ENCODE measurements at places on chromosomes 4 and X.
A peak's percentile ranks its signal among the peaks of the same experiment; 100 is the strongest.

DNA sequence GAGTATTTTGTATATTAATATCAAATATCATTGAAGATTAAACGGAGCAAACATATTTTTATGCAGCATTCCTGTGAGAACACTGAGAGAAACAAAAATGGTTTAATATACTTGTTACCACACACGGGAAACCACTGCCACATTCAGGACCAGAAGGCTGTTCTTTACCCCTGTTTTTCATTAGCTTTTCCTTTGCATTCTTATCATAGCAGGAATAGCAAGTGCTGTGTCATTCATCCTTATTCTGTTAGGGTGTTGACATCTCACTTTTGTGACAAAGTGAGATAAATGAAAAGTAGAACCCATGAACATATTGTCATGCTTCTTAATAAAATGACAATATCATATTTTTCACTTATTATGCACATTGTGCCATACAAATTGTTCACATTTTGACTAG is 212.4 kb upstream of the NDST4 start:
- DNase-seq = no peak

DNA sequence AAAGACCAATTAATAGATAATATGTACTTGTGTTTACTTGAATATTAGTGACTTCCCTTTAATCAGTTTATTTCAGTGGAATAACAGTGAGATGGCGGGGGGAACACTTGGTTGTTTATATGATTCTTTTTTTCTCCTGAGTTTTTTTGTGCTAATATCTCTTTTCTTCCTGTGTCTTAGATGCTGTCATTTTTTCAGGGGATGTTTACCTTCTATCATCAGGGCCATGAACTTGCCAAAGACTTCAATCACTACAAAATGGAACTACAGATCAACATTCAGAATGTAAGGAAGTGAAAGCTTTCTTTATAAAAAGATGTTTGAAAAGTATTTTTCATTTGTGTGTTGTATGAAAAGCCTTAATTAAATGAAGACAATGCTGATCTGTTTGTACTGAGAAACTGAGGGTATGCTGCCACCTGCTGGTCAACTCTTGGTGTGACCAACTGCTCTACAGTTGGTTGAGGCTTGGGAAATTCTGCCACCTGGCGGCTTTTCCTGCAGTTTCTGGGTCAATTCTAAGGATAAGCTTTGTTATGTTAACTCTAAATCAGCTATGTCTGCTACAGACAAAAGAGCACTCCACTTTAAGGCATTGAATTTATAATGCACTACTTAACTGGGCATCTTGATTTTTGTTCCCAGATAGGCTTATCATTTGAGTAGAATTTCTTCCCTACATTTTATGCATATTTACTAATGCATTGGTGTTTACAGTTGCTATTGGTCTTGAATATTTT is 134.8 kb downstream of the ARHGAP10 start:
- peak; percentile 90 for DNase-seq

- no peak for DNase-seq
Observed at GRCh38 chr4:171847751-171848150, 34.5 kb downstream of the GALNTL6 start.

DNA sequence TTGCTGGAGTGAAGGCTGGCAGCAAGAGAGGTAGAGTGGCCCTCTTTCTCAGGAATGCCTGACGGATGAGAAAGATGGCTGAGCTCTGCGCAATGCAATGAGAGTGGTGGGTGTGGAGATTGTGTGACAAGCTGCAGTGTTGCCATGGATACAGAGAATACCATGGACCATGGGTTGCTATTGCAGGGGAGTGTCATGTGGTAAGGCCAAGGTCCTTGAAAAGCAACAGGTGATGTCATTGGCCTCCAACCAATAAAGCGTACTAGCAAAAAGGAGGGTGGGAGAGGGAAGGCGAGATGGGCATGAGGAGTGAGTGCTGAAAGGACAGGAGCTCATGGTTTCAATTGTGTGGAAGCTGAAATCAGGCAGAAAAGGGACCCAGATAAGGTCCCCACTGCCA is 1.8 kb downstream of the PNMA5 start:
- no peak for DNase-seq

DNA sequence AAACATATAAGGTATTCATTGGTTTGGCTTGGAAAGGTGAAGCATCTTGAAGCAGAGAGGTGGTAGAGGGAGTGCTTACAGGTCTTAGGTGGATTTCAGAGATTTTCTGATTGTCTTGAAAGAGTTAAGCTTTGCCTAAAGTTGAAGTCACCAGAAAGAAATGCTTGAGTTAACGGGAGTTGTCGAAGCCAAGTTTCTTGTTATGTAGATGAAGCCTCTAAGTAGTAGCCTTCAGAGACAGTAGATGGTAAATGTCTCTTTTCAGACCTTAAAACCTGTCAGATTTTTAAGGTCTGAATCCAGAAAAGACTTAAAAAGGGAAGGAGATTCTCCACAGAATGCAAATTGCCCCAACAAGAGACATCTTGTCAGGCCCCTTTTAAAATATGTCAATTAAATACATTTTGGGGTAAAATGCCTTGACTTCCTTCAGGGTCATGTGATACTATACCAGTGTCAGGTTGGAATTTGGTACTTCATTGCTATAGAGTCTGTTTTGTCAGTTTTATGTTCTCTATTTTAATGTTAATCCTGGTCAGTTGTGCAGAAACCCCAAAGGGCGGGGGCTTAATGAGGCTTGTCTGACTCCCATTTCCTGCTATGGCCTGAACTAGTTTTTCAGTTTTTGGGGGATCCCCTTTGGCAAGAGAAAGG is 81.0 kb downstream of the PCDH18 start:
- no peak for DNase-seq

DNA sequence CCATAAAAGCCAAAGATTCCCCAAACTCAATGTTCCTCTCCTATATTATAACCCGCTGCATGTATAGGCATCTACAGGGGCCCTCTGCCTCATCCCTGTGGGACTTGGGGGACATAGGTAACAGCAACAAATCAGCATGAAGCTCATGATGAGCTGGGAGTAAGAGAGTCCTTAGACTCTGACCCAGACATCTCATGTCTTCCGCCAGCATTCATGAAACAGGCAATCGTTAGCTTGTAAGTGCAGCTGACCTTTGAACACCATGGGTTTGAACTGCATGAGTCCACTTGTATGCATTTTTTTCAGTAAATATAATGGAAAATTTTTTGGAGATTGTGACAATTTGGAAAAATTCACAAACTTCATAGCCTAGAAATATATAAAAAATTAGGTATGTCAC is 10.4 kb upstream of the SCOC start:
- no peak for DNase-seq

DNA sequence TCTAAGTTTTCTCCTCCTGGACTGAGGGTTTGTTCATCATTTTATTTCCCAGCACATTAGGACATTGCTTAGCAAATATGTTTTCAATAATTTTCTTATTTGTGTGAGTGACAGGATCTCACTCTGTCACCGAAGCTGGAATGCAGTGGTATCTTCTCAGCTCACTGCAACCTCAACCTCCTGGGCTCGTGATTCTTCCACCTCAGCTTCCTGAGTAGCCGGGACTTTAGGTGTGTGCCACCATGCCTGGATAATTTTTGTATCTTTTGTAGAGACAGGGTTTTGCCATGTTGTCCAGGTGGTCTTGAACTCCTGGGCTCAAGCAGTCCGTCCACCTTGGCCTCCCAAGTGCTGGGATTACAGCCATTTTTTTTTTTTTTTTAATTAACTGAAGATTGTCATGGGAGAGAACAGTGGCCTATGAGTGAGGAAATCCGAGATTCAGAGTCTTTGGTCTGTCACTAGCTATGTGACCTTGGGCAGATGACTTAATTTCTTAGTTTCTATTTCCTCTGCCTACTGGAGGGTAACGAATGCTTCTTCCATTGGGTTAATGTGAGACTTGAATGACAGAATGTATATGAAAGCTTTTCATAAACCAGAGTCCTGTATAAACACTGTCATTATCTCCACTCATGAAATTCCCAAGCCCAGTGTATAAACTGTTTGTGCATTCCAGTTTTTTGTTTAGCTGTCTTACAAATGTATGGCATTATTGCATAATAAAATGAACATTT is 23.9 kb downstream of the MOB1B start:
- DNase-seq = no peak

- no peak for DNase-seq
Observed at GRCh38 chrX:49947781-49948180, 25.4 kb downstream of the CLCN5 start.

GRCh38 chr4:82256718-82257117 is 117.1 kb downstream of the HNRNPD start:
- no peak for DNase-seq

GRCh38 chr4:71498625-71499024 is 159.8 kb downstream of the SLC4A4 start:
- no peak for DNase-seq

DNA sequence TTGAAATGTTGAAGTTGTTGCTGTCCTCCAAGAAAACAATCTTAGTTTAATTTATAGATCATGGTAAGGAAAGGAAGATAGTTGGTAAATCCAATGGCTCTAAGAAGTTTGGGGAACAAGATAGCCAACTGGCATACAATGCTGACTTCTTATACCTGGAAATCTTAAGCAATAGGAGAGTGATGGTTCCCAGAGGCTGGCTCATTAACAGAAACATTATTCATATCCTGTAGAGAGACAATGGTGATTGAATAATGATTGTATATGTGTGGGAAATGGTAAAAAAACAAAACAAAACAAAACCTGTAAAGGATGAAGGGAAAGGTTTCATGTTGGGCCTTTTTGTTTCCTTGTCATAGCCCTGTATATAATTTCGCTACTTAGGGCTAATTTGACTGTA is 174.9 kb upstream of the CTSO start:
- no peak for DNase-seq

- DNase-seq = no peak
Observed at GRCh38 chrX:65697915-65698796, 30.7 kb downstream of the MSN start.

- DNase-seq = no peak
Observed at GRCh38 chr4:15366721-15367120, 61.1 kb upstream of the C1QTNF7 start.

DNA sequence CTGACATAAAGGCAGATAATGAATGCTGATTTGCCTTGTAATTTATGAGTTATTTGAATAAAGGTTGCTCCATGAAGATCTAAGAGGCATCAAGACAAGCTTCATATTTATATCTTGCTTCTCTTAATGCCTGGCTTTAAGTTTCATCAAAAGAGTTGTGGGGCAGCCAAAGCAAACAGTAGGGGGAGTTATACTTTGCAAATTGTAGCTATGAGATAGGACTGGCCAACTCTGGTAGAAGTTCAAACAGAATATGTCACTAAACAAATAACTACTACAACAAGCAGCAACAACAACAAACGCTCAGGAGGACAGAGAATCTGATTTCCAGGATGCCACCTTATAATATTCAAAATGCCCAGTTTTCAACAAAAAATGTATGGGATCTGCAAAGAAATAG is 69.1 kb upstream of the PLAC1 start:
- no peak for DNase-seq

- DNase-seq = no peak
Observed at GRCh38 chr4:77236806-77237205, 79.8 kb downstream of the CCNG2 start.

- DNase-seq = no peak
Observed at GRCh38 chr4:85784348-85784747, 309.4 kb downstream of the ARHGAP24 start.

All from smooth muscle cell of the brain vasculature (primary cell).